GOT3 (cell line): ENCODE measurements at places on chromosomes 7 and 10.

DNA sequence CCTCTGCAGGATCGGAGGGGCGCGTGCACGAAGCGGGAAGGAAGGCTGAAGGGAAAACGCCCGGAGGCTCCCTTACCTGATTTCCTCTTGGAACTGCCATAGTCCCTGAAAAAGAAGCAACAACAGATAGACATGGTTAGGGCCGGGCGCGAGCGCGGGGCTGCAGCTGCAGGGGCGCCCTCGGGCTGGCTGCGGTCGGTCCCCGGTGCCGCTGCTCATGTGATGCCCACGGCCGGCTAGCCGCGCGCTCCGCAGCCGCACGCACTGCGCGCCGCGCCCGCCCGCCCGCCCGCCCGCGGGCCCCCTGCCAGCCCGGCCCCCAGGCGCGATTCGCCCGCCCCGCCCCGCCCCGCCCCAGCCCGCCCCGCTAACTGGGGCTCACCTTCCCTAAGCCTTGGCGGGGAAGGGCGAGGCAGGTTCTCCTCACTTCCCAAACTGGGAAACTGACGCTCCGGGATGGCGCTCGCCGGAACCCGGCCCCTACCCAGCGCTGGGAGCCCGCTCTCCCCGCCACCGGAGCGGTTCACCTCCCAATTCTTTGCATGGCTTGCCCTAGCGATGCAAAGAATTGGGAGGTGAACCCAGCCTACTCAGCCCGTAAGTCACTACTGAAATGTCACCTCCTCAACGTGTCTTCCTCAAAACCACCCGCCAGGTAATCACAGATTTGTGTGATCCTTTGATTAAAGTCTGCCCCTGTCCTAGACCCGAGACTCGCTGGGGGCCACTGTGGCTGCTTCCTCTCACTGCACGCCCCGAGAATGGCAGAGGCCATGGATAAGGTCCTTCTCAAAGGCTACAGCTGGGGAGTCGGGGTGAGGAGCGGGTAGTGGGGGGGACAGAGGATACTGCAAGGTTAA, 162.2 kb downstream of the SH3PXD2A start:
- no peak for DNase-seq

DNA sequence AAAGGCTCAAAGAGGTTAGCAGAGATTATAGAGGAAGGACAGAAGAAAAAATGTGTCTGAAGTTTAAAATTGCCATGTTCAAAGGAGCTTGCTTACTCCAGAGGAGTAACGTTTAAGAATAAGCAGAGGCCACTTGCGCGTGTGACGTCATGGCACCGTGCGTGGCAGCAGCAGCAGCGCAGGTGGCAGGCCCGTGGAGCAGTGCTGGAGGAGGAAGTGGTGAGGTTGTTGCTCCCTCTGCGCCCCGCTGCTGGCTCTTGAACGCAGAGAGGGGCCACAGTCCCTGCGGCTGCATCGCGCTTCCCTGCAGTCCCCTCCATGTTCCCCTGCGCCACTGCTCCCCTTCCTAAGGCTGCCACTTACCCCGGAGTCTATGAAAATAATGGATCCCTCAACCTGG, 37.5 kb downstream of the GDI2 start:
- DNase-seq = no peak

DNA sequence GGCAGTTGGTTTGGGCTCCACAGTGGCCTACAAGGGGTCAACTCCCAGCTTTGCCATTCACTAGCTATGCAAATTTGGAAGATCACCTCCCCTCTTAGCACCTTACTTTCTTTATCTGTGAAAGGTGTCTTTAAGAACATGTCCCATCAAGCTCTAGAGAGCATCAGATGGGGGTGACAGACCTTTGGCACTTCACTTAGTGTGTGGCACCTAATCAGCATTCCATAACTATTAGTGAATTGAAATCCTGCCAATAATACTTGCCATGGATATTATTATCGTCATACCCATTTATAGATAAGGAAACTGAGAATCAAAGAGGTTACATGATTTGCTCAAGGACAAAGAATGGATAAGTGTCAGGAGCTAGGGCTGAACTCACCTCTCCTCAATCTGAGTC, 51.9 kb downstream of the PLPP4 start:
- DNase-seq = no peak

- no peak for DNase-seq
These were observed 47.9 kb upstream of the MYL10 start for GRCh38 chr7:101676956-101677355.

- no peak for DNase-seq
These were observed 646.2 kb downstream of the GATA3 start for GRCh38 chr10:8700689-8701088.

- DNase-seq = no peak
These were observed 764.9 kb upstream of the AUTS2 start for GRCh38 chr7:68833422-68833821.

- no peak for DNase-seq
These were observed 31.1 kb downstream of the ZC3HAV1 start for GRCh38 chr7:139078399-139078798.

DNA sequence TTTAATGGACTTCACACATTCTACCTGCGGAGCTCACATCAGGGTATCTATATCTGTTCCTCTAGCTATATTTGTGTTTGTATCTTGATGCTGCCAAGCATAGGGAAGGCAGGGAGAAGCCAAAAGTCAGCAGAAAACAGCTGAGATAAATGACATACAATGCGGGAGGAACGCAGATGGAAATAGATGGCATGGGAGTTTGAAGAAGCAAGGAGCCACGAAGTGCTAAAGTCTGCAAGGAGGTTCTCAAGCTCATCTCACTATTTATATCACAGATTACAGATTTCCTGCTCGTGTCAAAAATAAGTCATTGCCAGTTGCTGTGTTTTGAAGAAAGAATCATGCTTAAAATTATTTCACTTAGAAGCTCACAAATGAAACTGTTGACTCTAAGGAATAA, 180.5 kb downstream of the DPP6 start:
- DNase-seq = no peak

DNA sequence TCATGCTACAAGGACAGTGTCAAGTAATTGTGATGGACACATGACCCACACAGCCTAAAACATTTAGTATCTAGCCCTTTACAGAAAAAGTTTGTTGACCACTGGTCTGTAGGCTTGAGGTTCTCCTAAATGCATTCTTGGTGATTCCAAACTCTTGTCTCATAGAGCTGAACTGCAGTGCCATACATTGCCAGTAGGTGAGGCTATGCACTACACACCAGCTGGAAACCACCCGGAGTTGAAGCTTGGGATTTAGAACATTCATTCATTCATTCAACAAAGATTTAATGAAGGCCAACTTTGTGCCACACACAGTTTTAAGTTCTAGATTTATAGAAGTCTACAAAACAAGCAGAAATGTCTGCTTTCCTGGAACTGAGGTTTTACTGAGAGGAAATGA, 77.3 kb upstream of the TCF7L2 start:
- DNase-seq = no peak

DNA sequence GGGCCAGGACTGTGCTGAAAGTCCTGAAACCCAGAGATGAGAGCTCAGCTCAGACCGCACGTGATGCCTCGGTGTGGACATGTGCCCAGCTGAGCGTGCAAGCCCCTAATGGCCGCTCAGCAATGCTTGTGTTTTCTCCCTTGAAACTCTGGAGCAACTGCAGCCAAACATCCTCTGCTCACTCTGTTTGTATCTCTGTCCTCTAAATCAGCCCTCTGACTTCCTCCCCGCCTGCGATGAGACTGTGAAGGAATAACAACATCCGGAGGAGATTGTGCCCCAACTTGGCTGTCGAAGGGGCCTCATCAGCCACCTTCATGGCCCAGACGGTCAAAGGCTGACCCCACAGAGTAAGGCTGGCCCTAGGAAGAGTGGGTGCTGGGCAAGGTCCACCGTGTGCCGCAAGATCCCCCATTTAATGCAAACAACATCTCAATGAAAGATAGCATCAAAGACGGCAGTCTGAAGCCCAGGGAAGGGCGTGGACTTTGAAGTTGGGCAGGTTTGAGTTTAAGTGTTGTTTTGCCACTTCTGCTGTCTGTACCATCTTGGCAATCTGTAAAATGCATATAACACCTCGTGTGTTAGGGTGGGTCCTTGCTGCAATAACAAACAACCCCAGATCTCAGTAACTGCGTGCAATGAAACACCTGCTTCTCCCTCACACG, 39.9 kb downstream of the CALML3 start:
- DNase-seq = no peak

DNA sequence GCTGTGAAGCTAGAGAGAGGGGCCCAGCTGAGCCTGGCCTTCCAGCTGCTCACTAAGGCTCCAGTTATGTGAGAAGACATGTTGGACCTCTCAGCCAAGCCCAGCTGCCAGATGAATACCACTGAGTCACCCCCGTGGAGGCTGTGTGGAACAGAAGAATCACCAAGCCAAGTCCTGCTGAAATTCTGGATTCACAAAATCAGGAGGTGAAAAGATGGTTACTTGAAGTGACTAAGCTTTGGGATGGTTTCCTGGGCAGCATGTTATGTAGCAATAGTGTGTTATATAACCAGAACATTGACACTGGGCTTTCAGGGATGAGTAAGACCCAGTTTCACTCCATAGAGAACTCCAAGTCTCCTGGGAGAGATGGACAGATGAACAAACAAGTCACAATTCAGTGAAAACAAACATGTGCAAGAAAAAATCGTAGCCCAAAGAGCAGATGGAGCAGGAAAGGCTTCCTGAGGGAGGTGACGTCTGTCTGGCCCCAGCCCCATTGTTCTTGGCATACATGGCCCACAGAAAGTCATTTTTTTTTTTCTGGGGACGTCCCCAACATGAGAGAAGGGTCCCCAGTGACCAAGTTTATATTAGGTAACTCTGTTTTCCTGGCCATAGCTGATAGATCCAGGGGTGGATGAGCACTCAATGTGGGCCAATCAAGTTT, 64.1 kb upstream of the PDZD8 start:
- DNase-seq = peak; percentile 7

DNA sequence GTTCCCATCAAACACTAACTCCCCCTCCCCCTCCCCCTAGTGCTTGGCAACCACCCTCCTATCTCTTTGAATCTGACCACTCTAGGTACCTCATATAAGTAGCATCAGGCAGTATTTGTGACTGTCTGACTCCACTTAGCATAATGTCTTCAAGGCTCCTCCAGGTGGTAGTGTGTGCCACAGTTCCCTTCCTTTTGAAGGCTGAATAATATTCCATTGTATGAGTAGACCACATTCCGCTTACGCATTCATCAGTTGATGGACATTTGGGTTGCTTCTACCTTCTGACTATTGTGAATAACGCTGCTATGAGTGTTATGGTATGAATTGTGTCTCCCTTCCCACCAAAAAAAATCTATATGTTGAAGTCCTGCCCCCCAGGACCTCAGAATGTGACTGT, 89.6 kb downstream of the PRKAG2 start:
- no peak for DNase-seq

DNA sequence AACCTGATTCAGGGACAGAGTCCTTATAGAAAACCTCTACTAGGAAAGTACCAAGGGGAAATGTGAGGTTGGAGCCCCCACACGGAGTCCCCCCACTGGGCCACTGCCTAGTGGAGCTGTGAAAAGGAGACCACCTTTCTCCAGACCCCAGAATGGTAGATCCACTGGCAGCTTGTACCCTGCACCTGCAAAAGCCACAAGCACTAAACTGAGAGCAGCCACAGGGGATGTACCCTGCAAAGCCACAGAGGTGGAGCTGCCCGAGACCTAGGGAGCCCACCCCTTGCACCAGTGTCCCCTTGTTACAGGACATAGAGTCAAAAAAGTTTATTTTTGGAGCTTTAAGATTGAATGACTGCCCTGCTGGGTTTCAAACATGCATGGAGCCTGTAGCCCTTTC, 87.2 kb upstream of the KCNMA1 start:
- DNase-seq = no peak

GRCh38 chr7:108002726-108003598, at the start of gene LAMB1:
Gene LAMB1, minus strand, starts transcription at chr7:108003161. Its CDS starts 276 bp downstream, at chr7:108002885.
- DNase-seq = no peak

DNA sequence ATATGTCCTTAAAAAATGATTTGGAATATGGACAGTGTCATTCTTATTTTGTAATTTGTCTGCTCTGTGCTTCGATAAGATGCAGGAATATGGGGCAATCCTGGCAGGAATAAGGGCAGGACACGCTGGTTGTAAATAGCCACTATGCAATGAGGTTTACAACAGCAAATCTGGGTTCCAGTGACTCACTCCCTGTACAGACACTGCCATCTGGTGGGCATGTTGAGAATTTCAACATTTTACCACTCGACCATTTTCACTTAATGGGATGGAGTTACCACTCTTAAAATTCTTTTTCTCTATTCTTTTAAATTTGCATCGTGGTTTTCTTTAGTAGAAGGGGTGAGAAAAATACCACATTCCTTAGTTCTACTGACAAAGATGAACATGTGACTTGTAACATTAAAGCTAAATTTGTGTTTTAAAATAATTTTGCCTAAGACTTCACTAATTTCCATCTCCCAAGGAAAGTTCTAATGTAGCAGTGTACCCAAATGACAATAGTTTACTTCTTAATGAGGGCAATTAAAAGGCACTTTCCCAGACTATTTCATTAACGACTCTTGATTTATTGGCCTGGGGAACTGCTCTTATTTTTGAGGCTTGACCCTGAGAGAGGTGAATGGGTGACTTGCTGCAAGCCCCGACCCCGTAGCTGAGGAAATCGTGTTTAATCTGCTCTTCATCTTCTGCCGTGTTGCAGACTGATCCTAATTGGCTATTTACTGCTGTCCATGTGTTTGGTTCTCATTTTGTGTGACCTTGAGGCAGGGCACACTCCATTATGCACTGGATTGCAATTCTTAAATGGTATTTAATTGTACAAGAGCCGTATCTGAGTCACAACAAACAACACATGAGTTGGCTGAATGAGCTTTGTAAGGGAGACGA, 173.6 kb upstream of the IMMP2L start:
- no peak for DNase-seq

GRCh38 chr10:5068274-5068984, 25.8 kb upstream of the AKR1C3 start:
- no peak for DNase-seq

GRCh38 chr10:119149729-119150128, 15.8 kb downstream of the SFXN4 start:
- DNase-seq = no peak

- DNase-seq = no peak
These were observed 148.6 kb downstream of the NEBL start for GRCh38 chr10:20748551-20748950.

- no peak for DNase-seq
These were observed 121.6 kb upstream of the ZNF92 start for GRCh38 chr7:65251851-65252620.
